T-helper 2 cell (primary cell): ENCODE measurements at places on chromosomes 2 and 18.

DNA sequence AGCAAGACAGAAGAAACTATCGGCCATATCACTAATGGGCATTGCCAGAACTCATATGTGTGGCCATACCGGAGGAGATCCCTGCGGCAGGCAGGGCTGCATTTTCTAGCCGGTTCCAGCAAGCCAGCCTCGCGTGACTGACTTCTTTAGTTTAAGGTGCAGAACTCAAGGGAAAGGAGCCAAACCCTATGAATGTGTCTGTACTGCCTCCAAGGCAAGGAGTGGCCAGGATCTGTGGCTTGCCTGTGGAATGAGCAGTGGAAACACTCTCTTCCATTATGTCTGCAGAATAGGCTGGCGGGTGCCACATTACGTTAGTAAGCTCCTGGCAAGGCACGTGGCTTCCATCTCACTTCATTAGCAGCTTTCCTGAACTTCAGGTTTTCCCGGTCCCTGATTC, 137.6 kb downstream of the ATL2 start:
- DNase-seq, result no peak

GRCh38 chr2:176427549-176427948, 158.3 kb downstream of the MTX2 start:
- no peak for DNase-seq

DNA sequence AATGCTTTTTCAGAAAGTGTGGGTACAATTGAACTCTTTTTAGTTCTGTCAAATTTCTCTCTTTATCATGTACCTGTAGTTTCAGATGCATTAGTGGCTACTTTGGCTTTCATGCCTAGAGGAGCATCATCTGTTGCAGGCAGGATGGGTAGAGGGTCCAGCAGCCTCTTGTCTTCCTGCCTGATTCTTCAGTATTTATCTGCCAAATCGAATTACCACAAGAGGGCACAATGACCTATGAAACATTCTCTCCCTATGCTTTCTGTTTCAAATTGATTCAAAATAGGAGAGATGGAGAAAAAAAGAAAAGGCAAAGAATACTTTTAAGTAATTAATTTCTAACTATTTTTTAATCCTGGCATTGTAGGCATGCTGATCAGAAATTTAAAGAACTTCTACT, 477.2 kb downstream of the TRIB2 start:
- DNase-seq, result no peak

DNA sequence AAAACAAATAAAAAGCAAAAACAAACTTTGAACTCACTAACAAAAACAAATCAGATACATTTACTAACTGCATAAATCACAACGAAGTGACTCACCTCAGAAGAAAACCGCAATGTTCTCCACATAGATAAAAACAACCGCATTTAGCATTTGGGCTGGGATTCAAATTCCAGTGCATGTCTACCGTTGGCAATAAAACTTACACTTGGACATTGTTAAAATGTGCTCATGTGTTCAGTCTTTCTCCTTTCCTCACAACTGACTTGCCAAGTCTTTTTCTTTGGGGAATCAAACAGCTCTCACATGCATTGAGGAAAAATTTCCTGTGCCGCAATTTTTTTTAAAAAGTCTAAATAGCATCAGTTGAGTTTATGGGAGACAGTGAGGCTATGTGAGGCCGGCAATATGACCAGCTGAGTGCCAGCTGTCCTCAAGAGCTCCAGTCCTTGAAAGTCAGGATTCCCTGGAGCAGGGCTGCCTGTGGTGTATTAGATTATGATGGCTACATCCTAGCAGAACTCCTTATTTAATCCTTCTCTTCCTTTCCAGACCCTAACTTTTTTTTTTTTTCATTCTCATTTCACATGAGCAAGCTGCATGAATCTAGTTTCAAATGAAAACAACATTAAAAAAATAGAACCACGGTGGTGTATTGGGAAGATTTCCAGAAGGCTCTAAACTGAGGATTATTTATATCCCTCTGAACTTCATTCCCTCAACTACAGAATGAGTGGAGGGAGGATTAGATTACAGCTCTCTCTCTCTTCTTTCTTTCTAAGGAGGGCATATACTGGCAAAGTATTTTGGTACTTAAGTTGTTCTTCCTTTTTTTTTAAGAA, 70.2 kb upstream of the MEIS1 start:
- no peak for DNase-seq

GRCh38 chr2:200091126-200091525, 135.7 kb downstream of the MAIP1 start:
- DNase-seq, result no peak

DNA sequence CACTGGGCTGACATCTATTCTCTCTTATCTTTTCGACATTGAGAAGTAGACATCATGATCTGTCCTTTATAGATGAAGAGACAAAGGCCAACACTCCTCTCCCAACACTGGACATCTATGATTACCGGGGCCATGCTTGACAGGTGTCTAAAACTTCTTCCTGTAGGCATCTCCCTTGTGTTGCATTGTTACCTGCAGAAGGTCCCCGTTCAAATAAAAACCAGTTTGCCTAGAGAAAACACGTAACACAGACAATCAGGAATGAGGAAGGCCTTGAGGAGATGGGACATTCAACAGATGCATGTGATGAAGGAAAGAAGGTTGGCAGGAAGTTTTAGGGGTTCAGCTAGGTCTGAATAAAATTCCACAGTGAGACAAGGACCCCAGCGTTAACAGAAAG, 70.8 kb upstream of the ST8SIA3 start:
- no peak for DNase-seq

DNA sequence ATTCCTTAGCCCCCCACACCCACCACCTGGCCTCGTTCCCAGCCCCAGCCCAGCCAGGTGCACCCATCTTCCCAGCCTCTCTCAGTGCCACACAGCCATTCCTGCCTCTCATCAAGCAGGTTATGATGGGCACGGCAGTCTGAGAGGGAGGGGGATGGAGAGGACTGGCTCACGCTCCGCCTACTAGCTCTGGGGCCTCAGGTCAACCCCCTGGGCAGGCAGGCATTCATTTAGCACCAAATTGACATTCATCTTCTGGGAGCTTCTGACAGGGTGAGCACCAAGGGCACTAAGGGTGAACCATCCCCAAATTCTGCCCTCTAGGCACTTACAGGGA, 66.2 kb upstream of the FOSL2 start:
- no peak for DNase-seq

DNA sequence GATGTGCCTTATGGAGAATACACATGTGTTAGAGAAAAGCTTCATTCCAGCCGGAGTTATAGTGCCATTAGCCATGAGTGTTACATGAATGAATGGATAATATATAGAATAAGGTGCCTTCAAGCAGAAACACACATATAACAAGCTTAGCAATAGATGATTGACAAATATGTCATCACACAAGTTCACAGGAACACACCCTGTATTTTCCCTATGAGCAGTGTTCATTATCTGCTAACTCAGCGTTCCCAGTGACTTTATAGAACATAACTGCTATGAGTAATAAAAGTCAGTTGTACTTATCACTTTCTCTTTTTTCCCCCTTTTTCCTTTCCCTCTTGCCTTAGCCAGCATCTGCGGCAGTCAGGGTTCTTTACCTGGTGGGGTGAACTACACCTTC, 65.1 kb downstream of the TIMM21 start:
- no peak for DNase-seq
